Muscle of leg (tissue), 16 donors: ENCODE measurements at places on chromosomes 7 and 10. TPM values are rescaled to one million over a fixed set of nuclear protein-coding genes. Genes with fewer than 3 reads are reported as not detected.

Gene AS3MT
- 12.1 TPM for polyA plus RNA-seq

Gene DYDC2
- polyA plus RNA-seq = 0.09 TPM

DNA sequence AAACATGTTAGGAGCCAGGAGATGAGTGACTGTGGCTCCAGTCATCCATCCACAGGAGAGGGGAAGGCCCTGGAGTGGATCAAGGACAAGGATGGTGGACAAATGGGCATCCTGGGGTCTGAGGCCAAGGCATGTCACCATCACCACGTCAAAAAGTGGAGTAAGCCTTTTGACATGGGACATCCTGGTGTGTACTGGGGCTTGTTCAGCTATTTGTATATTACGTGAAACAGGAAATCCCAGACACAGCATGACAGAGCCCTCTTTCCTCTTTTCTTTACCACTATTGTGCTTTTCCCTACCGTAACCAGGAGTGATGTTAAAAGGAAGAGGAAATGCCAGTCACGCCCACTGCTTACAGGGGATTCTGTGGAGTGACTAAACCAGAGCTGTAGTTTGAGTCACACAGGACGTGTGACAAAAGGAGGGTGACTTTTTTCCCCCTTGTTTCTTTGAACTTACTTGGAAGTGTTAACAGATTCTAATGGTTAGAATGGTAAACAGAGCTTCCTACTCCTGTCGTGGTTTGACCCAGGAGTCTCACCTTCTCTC lies 15.4 kb downstream of the ACSL5 start:
- DNase-seq = peak; percentile 62

- peak; percentile 95 for DNase-seq
These were observed 18.9 kb upstream of the NRBF2 start for GRCh38 chr10:63114031-63114814.

DNA sequence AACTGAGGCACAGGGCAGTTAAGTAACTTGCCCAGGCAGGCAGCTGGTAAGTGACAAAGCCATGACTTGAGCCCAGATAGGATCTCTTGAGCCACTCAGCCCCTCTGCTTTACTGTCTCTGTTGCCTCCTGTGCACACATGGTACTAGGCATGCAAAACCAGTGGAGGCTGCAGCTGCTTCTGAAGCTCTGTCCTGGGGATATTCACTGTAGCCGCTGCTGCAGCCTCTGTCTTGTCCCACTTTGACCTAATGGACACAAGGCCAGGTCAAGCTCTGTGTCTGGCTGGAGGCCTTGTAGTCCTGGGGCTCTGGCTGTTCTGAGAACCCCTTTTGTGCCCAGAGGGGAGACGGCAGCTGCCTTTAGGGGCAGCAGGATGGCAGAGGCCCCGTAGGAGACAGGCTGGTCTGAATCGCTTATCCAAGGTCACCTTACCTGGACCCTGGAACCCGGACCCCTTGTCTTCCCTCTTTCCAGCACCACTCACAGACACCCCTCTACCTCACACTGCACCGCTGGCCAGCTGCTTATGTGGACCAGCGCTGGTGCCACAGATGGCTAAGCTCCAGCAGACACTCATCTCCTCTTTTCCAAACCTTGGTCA lies 57.6 kb downstream of the TSPAN15 start:
- no peak for DNase-seq

DNA sequence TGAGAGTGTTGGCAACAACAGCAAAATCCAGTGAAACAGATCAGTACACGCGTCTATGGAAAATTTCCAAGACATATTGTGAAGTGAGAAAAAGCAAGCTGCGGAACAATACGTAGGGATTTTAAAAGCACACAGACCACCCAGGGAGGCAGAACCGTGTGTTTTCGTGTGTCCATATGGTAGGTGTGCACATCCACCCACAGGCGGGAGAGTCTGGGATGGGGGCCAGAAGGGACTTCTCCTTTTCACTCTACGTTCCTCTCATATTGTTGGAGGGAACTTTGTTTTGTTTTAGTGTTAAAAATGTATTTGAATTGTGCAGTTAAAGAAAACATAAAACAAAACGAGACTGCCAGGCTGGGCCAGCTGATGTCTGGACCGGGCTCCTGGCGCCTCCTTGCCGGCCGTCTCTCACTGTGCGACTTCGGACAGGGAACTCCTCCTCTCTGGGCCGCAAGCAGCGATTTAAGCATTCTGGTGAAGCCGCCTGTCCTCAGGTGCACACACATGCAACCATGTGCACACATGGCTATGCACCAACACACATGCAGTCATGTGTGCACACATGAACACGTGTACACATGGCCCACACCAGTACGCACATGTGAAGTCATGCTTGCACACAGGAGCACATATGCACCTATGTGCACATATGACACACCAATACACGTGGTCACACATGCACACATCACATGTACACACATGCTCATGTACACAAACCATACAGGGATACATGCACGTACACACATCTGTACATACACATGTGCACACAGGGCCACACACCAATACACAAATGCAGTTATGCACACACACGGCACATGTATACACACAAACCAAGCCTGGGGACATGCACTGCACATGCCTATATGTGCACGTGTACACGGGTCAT lies 141.1 kb downstream of the ELFN1 start:
- peak; percentile 79 for DNase-seq
